ENCODE measurements at places on chromosomes 16 and 17.

- no peak for DNase-seq
Observed at GRCh38 chr17:81903415-81903831, 1.4 kb downstream of the NPB start.

DNA sequence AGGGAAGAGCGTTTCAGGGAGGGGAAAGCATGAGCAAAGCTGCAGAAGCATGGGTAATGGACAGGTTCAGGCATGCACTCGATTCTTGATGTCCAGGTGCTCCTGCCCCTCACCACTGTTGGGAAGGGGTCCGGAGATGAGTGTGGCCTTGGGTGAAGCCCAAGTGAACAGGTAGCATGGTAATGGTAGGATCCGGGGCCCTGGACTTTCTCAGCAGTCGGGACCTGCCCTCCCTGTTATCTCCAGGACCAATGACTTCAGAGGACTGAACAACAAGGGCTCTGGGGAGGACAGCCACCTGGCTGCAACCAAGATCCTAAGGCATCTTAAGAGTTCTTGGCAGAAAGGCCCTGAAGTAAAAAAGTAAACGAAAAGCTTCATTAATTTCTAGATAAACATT is 306.8 kb downstream of the CPPED1 start:
- no peak for DNase-seq

DNA sequence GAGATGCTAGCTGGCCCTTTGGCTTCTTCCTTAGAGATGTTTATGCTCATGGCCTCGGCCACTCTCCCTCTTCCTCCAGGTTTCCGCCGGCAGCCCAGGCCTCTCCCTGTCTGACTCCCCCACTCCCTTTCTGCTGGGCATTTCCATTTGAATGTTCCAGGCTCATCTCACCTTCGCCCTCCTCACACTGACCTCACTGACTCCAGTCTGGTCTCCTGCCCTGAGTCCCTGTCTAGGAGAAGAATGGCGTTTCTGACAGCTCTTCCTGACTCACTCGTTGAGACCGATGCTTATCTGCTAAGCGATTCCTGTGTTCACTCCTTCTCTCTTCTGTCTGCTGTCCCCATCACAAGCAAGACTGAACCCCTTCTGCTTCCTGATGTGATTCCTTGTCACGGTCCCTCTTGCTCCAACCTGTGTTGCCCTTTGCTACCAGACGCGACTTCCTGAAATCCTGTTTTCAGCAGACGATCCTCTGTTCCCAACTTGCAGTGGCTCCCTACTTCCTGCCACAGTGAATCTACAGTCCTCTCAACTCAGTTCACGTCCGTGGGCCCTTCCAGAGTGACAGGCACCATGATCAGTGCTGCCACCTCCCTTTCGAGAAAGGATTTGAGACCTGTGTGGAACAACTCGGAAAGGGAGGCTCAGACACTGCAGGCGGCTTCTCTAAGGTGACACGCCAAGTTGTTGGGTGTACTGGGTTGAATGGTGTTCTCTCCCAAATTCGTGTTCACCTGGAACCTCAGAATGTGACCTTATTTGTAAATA is 176.4 kb downstream of the MSI2 start:
- no peak for DNase-seq

- no peak for DNase-seq
Observed at GRCh38 chr17:17523001-17523730, 27.0 kb upstream of the RASD1 start.

DNA sequence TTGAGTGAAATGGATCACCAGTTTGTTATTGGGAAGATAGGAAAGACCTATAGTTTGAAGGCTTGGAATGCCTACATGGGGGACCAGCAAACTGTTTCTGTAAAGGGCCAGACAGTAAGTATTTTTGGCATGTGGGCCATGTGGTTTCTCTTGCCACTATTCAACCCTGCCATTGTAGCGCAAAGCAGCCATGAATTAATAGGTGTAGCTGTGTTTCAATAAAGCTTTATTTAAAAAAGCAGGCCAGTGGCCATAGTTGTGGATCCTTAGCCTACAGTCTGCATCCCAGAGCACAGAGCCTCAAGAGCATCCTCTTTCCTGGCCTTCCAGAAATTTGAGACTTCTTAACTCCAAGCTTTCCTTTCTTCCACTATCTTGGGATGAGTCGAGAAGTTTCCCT is 29.3 kb downstream of the ABAT start:
- no peak for DNase-seq
